ENCODE measurements at places on chromosomes 2 and 18.
A peak's percentile ranks its signal among the peaks of the same experiment; 100 is the strongest.

DNA sequence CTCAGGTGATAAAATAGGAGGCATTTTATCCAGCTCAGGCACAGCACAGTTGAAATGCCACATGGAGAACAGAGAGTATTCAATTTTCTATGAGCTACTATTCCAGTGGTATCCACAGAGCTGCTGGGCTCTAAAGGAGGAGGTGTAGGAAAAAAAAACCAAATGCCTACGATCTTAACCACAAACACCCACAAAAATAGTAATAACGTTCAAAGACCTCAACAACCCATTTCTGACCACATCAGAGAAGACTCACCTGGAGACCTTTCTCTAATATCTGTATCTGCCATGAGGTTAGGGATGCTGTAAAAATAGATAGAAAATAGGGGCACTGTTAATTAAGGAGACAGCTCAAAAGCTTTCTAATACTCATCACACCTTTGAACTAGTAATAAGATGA lies 294.6 kb upstream of the PARD3B start:
- no peak for DNase-seq

DNA sequence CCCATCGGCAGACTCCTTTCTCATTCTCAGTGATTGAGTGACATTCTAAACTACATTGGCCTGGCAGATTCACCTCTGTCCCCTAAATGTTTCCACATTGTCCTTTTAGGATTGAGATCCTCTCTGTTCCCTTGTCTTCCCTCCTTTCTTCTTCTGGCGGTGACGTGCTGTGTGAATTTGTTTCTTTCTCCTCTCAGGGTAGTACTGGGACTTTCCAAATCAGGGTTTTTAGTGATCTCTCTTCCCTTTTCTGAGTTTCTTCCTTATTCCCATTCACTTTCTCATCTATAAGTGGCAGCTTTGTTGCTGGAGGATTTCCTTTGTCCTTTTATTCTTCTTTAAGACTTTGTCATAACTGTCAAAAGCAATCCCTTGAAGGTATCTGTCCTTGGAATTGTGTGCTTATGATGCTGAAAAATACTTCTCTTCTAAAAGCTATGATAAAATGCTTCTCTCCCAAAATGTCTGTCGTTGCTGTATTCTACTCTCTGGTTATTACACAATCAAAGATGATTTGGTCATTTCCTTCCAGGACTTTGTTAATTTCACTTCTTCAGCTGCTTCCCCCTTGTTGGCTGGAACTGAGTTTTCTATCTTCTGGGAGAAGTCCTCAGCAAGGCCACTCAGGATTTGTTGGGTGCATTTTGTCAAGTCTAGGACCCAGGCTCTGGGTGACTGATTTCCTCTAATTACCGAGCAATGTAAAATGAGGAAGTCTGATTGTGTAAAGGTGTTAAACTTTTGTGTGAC lies 4.9 kb upstream of the IL1B start:
- DNase-seq, result no peak

- DNase-seq, result peak; percentile 35
These were observed 13.6 kb upstream of the CXCR4 start for GRCh38 chr2:136131484-136131960.

DNA sequence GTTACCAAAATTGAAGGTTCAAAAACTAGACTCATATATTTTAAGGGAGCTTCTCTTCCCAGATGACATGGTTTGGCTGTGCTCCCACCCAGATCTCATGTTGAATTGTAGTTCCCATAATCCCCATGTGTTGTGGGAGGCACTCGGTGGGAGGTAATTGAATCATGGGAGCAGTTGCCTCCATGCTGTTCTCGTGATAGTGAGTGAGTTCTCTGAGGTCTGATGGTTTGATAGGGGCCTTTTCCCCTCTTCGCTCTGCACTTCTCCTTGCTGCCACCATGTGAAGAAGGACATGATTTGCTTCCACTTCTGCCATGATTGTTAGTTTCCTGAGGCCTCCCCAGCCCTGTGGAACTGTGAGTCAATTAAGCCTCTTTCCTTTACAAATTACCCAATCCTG lies 140.1 kb downstream of the MAIP1 start:
- no peak for DNase-seq

- no peak for DNase-seq
These were observed 100.0 kb downstream of the HAUS1 start for GRCh38 chr18:46204143-46204542.

- DNase-seq, result no peak
These were observed 971.3 kb upstream of the FAM98A start for GRCh38 chr2:34570266-34570872.

DNA sequence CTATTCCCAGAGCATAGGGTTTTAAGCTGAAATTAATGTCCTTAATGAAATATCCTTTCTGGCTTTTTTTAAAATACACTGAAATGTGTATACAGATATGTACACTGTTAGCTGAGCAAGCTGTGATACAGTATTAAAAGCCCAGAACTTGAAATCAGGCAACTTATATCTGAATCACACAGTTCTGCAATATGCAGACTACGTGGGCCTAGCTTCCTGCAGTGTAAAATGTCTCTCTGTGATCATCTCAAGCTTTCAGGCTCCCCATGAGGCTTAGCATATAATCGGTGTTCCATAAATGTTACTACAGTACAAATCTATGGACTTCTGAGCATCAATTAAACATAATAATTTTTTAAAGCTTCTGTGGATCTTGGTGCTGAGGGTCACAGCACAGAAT lies 8.2 kb downstream of the FBXO15 start:
- no peak for DNase-seq

- DNase-seq, result no peak
These were observed 155.1 kb upstream of the LMAN1 start for GRCh38 chr18:59514203-59514602.

GRCh38 chr2:240128608-240129145 lies 7.4 kb downstream of the COPS9 start:
- DNase-seq, result no peak

- no peak for DNase-seq
These were observed 5.1 kb downstream of the CXCR1 start for GRCh38 chr2:218161644-218162043.

DNA sequence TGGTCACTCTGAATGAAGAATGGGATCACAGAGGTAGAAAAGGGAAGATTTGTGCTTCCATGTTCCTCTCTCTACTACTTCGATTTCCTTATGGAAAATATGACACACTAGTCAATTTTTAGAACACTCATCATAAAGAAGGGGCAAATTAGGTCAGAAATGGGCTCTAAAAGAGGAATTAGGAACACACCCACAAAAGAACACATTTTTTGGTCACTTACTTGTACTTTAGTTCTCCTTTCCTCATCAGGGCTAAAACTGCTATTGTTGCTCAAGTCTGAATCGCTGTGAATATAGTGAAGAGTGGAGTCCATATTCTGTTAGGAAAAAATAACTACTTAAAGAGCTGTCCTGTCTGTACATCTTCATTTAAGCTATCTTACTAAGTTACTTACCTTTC lies 52.6 kb downstream of the PPP4R1 start:
- DNase-seq, result no peak

DNA sequence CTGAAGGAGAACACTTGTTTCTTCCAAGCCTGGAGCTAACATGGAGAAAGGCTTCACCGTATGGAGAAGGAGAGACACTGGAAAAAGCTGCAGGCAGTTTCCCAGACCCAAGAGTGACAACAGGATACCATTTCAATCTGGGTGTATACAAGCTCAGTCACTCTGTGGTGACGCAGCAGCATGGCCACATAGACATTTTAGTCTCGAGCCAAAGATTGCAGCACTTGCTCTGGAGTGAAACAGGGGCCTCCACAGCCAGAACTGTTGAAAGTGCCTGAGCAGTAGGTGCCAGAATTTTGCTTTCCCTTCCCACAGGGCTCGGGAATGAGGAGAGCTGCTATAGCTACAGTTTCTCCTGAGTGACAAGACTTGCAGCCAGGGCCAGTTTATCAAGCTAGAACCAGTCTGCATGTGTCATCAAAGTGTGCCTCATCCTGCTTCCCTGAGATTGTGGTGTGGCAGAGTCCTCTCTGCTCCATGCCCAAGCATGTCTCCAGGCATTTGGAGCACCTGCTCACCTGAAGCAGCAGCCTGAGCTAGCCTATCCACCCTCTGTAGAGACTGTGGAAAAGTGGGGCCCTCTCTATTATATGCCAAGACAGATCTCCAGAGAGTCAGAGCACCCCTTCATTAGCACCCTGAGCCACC lies 234.6 kb upstream of the CDH19 start:
- no peak for DNase-seq

Measured in T-helper 9 cell (primary cell).